ENCODE measurements at places on chromosomes 7 and 10.

DNA sequence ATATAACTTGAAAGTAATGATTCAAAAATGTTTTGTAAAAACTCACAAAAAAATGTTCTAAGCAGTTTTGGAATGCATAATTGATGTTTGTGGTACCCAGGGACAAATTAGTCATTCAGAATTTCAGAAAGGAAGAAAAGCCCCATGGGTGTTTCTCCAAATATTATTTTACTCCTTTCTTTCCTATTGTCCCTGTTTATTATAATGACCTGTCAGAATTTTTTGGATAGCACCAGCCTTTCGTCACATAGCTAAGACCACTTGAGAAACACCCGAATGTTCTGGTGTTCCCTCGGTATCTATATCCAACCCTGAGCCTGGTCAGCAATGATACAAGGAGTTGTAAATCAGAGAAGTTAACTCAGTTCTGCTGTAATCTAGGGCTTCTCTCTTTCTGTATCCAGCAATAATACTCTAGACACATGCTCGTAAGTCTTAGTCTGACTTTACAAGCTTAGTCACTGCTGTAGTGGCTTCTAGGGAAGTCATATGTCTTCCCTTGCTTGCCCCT lies 64.8 kb upstream of the MEOX2 start:
- DNase-seq: no peak

GRCh38 chr7:44291733-44292419 lies 33.5 kb downstream of the CAMK2B start:
- DNase-seq: no peak

DNA sequence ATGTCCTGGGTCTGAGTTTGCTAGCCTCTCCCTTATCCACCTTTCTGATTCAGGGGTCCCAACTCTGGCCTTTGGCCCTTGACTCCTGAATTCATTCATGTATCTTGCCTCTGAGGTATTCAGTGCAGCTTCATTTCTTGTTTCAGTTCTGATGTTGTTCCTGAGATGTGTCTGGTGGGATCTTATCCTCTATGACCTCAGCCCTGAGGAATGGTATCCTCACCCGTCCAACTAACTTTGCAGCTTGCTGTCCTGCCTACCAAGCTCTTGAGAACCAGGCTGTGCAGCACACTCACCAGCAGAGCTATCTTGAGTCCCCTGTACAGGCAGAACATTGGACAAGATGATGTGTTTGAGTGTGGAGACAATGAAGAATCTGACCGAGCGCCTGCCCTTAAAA lies 13.8 kb downstream of the SUFU start:
- DNase-seq: no peak

DNA sequence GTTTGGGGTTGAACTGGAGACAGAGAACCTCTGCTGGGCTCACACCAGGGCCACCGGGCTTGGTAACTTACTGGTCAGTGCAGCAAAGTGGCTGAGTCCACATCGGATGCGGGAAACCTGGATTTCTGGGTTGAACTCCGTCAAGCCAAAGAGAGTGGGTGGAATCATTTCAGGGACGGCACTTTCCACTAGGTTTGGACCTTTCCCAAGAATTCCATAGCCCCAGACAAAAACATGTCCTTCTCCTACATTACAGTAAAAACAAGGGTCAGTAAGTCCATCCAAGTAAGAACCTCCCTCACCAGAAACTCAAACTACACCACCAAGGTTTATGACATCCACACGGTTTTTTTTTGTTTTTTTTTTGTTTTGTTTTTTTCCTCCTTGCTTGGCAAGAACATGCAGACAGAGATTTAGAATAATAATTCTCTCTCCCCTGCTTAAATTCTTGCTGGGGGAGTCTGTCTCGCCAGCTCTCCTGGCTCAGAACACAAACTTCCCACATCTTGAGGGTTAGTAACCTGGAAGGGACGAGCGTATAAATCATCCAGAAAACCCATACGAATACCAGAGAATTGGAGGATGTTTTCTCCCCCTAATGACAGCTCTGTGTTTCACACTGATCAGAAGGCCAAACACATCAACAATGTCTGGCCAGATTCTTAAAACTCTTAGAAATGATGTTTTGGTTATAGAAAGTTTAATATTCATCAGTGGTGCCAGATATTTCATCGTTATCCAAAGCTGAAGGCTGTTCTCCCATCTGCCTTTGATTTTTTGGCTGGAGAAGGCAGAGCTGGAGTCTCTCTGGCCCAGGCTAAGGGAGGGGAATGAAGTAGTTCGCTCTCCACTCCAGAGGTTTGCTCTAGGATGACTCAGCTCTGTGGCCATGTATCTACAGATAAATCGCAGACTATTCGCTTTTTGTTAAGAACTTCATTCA lies 17.5 kb downstream of the RCC1L start:
- DNase-seq: no peak

- DNase-seq: no peak
These were observed 26.5 kb upstream of the HIBADH start for GRCh38 chr7:27689150-27689549.

DNA sequence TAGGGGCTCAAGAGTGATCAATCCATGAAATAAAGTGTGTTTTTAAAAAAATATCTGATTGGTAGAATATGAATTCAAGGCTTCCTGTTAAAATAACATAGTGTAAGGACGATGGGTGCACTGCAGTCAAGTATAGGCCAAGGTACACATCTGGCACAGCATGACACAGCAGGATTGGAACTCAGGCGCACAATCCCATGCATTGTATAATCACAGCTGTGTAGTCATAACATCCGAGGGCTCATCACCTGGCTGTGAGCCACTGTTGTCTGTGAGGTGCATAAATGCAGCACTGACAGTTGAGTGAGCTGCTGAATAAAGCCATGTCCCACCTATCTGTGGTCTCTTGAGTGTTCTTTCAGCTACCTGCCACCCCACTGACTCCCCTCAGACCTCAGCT lies 142.3 kb upstream of the HPS1 start:
- no peak for DNase-seq

GRCh38 chr7:97801108-97801507 lies 69.2 kb downstream of the TAC1 start:
- no peak for DNase-seq

GRCh38 chr10:109067031-109067430 lies 856.3 kb downstream of the XPNPEP1 start:
- no peak for DNase-seq

DNA sequence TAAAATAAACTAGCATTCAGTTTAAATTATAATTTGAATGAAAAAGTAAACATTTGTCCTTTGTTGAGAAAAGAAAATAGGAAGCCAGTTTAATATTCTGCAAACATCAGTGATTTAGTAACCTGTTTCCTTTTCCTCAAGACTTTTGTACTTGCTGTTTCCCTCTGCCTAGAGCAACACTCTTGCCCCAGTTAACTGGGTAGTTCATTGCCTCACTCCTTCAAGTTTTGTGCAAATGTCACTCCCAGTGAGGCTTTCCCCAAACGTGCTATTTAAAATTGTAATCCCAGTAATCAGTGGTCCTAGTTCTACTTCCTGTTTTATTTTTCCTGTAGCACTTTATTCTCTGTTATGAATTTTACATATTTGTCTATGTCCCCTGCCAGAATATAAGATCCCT lies 23.8 kb downstream of the DLD start:
- no peak for DNase-seq

DNA sequence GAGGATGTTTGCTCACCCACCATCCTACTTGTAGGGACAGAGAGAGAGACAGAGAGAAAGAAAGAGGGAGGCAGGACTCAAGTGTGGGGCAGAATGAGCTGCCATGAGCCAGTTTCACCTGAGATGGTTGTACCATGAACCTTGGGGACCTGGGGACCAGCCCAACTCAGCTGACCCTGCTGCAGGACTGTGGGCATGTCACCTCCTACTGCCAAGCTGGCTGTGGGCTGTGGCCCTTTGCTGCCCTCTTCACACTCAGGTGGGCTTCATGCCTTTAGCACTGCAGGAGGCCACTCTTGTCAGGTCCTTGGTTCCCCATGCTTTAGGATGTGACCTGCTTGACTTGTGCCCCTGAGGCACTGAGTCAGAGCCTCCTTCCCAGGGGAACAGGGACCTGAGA lies 108.2 kb upstream of the PCBD1 start:
- no peak for DNase-seq

DNA sequence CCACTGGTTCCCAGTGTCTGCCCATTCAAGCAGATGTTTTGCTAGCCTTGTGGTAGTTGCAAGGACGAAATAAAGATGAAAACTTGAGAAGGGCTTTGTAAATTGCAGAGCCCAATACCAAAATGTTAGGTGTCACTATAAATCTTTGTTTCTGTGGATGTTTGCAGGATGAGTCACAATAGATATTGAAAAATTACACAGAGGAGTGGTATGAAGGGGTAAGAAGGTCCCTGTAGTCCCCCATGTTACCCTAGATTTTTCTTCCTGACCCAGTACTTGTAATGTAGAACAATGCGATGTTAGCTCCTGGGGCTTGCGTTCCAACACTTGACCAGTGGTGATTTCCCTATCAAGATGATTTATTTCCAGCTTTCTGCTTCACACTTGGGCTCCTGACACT lies 102.6 kb upstream of the LYZL1 start:
- no peak for DNase-seq

- DNase-seq: no peak
These were observed 15.6 kb upstream of the RTKN2 start for GRCh38 chr10:62284221-62284620.

- DNase-seq: no peak
These were observed 164.5 kb downstream of the DGKB start for GRCh38 chr7:14738086-14738485.

DNA sequence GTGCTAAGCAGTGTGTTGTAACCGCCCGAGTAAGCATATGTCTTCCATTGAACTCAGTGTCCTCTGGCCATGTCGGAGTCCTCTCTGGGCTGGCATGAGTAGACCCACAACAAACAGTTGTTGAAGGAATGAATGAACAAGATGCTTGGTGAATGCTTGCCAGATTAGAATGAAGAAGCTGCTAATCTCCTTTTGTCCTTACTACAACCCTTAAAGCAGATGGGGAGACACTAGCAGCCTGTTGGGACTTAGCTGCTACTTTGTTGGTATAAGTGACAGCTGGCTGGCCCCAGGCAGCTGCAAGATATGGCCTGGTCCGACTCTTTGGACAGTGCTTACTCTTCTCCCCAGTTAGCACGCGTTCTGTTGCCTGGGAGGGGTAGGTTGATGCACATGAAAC lies 370.1 kb downstream of the RPS24 start:
- DNase-seq: no peak

DNA sequence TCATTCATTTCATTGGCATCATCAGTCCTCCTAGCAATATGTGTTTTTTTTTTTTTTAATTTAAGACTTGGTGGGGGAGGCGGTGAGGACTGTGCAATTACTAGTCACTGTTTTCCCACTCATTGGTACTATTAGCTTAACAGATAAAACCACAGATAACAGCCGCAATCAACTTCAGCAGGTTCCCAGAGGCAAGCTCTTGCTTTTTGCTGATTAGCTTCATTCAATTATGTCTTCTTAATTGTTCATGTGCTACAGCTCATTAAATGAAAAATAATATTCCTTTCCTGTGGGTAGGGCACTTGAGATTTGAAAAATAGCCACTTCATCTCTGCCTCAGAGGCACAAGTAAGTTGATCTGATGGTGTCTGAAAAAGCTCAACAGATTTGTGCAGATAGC lies 215.5 kb downstream of the PCDH15 start:
- no peak for DNase-seq

GRCh38 chr7:19915596-19915995 lies 142.2 kb upstream of the TMEM196 start:
- DNase-seq: no peak

- no peak for DNase-seq
These were observed 96.8 kb downstream of the DKK1 start for GRCh38 chr10:52410916-52411315.

- DNase-seq: no peak
These were observed 652 bp upstream of the VPS26A start for GRCh38 chr10:69123306-69123746.

DNA sequence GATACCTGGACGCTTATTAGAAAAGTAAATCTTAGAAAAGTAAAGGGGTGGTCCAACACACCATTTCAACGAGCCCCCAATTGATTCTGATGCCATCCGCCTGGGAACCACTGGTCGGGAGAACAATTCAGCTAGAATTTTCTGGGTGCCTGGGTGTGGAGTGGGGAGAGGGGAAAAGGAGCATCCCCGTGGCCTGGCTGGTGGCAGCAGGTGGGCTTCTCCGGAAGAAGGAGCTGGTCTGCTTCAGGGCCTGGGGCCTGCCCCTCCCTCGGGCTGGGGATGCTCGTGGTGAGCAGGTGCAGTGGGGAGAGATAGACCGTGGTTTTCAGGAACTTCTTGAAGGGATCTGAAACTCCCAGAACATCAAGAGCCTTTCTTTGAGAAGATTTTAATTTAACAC lies 39.9 kb upstream of the DUSP5 start:
- DNase-seq: no peak

Data from activated CD4-positive, alpha-beta T cell treated with anti-CD3 and anti-CD28 coated beads, Interleukin-10, Interleukin-2, amounts not matched to agents 100 ng/mL and 50 ng/mL, durations not matched to agents 16 hours and 8 hours (primary cell).